Skeletal muscle cell (primary cell): ENCODE measurements at places on chromosomes 6 and 20.

DNA sequence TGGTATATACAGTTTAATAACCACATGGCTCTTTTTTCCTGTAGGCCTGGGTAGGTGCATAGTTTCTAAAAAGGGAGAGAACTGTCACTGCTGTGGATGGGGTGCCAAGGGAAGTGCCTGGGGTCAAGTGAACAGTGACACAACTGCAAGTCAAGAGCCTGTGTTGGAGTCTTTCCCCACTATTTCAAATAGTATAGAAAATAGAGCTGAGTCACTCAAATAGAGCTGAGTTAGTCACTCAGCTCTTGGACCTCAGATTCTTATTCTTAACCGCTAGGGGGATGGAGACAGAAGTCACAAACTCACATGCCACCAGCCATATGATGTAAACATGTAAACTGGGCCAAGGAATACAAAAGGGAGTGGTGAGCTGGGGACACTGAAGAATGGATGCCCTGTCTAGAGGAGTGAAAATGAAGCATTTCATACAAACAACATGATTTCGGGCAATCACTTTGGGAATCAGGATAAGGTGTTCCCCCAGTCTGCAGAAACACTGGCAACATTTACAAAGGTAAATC lies 2.1 kb downstream of the NQO2 start:
- DNase-seq, result no peak

DNA sequence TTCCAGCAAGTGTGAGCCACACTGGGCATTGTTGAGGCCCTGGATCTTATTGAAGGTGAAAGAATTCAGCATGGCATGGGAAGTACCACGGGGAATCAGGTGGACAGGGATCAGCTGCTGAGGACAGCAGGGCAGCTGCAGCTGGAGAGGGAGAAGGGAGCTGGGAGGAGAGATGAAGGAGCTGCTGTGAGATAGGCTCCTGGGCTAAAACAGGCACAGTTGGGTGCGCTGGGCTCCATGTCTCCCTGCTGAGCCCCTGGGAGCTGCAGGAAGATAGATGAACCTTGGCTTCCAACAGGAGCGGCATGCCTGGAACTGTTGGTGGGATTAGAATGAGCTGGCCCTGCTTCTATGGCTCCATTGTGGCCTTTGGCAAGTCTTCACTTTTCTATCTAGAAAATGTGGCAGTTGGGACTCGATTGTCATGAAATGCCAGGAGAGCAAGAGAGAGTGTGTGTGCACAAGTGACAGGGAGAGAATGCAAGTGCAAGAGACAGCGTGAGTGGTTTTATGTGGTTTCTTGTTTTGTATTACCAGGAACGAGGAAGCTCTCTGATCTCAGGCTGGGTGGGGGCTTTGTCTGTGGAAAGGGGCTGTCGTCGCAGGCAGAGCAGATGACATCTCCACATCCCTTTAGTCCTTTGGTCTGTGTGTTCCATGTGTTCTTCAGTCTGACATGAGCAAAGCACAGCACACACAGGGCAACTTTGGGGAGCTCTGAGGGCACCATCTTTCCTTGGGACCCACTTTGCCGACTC lies 20.4 kb downstream of the SNPH start:
- DNase-seq, result no peak

- peak; percentile 43 for DNase-seq
Observed at GRCh38 chr6:34657037-34657306, 39.6 kb downstream of the ILRUN start.

DNA sequence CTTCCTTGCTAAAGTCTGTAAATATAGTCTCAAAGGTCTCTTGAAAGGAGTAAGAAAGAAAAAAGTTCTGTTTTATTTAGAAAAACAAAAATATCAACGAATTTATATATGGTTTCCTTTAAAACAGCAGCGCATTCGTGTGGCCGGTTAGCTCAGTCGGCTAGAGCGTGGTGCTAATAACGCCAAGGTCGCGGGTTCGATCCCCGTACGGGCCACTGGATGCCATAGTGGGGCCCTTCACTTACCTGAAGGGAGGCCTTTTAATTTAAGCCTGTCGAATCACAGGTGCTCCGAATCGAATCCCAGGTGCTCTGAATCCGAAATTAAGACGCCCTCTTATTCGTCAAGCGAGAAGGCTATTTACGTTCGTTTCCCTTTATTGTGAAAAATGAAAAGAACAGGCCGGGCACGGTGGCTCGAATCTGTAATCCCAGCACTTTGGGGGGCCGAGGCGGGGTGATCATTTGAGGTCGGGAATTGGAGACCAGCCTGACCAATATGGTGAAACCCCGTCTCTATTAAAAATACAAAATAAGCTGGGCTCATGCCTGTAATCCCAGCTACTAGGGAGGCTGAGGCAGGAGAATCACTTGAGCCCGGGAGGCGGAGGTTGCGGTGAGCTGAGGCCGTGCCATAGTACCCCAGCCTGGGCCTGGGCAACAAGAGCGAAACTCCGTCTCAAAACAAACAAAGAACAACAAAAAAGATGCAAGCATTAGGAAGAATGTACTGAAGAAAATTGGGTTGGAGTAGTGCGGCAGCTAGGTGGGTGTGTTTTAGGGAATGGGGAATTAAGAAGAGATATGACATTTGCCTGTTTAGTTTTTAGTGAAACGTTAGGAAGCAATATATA lies 195.8 kb upstream of the ZNF184 start:
- DNase-seq, result no peak

DNA sequence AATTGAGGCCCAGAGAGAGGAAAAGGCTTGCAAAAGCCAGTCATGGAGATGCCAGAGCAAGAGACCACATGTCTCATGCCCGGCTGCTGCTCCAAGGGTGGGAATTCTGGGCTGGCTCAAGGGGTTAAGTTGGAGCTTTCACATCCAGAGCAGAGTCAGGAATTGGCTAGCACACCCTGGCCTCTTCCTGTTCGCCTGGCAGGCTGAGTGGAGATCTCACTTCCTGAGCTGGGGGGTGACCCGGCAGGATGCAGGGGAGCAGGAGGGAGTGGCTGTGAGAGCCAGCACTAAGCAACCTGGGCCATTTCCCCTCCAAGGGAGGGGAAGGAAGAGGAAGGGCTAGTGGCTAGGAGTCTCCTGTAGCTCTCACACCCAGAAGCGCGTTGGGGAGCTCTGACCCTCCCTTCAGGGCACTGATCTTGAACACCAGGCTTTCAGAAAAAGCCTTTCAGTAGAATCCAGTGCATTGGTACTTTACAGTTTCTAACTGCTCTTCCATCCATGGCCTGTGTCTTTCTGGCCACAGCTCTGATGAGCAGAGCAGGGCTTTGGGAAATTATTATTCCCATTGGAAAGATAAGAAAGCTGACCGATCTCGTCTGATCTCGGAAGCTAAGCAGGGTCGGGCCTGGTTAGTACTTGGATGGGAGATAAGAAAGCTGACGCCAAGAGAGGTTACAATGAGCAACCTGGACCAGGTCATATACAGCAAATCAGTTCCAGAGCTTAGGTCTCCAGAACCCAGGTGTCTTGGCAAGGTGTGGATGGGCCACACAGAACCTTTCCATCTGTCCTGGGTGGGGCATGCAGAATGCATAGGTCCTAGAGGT lies 2.2 kb upstream of the CCM2L start:
- DNase-seq, result no peak

GRCh38 chr20:32858189-32858588 lies 534 bp upstream of the EFCAB8 start:
- DNase-seq, result no peak

GRCh38 chr6:34680802-34681515 lies 15.6 kb downstream of the ILRUN start:
- DNase-seq, result no peak

GRCh38 chr6:160275511-160276003 lies 16.9 kb upstream of the SLC22A2 start:
- peak; percentile 24 for DNase-seq

DNA sequence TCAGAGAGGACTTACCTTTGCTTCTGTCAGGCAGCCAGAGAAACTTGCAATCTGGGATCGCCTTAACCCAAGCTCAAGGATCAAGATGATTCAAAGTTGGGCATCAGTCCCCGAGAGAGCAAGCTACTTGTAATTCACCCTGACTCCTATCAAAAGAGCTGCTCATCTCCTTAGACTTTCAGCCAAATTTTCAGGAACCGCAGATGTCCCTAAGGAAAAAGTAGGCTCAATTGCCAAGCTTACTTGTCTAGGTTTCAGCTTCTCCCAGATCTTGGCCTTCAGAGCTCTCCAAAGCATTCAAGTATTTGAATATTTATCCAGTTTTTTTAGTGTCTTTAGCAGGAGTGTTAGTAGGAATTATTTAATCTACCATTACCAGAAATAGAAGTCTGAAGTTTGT lies 434.1 kb upstream of the MMS22L start:
- no peak for DNase-seq

DNA sequence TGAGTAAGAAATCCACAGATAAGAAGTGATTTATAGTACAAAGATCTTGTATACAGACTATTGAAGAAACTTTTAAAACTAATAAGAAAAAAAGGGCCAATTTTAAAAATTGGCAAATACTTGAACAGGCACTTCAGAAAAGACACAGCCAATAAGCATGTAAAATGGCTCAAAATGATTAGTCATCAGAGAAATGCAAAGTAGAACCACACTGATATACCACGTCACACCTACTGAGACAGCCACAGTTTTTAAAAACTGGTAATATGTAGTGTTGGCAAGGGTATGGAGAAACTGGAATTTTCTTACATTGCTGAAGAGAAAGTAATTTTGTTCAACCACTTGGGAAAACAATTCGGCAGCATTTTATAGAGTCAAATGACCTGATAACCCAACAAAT lies 488.9 kb upstream of the HTR1E start:
- no peak for DNase-seq

- no peak for DNase-seq
Observed at GRCh38 chr6:122548281-122548680, 61.9 kb upstream of the PKIB start.

- no peak for DNase-seq
Observed at GRCh38 chr6:52227495-52227894, 16.8 kb downstream of the IL17F start.

- DNase-seq, result no peak
Observed at GRCh38 chr20:8227293-8227692, 95.2 kb downstream of the PLCB1 start.

- DNase-seq, result no peak
Observed at GRCh38 chr6:71408787-71409723, 120.4 kb downstream of the OGFRL1 start.

DNA sequence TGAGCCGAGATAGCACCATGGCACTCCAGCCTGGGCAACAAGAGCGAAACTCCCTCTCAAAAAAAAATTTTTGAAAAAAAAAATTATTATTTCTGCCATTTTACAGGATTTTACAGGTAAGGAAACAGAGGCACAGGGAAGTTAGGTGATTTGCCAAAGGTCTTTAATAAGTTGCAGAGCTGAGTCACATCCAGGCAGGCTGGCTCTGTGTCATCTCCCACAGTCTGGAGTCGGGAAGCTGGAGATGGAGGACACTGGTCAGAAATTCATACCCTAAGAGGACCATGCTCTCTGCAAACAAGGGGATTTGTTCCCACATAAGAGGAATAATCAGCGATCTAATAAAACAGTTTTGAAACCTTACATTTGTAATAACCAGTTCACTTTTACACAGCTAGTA lies 24.1 kb downstream of the HECA start:
- DNase-seq, result no peak

- no peak for DNase-seq
Observed at GRCh38 chr6:31544676-31545075, 1.7 kb downstream of the ATP6V1G2 start.

- DNase-seq, result no peak
Observed at GRCh38 chr20:62928246-62928939, 2.1 kb upstream of the DIDO1 start.

GRCh38 chr6:8064638-8065518 lies 689 bp upstream of the BLOC1S5 start:
- no peak for DNase-seq

DNA sequence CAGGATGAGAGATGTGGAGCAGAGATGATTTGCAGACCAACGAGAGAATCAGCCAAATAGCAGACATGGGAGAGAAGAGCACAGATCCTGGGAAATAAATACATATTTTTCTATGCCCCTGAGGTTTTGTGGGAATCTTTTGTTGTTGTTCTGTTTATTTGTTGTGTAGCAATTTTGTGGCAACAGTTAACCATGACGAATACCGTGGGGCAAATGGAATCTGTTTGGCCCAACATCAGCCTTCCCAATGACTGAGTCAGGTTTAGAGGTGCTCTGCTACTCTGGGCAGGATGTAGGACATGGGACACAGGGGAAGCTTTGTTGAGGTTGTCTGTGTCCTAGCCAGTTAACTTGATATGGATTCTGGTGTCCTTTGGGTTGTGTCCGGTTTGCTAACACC lies 7.9 kb upstream of the SLC2A10 start:
- DNase-seq, result no peak

- DNase-seq, result no peak
Observed at GRCh38 chr20:50085481-50086365, 27.2 kb downstream of the UBE2V1 start.
